ENCODE measurements at places on chromosomes 4 and X.

DNA sequence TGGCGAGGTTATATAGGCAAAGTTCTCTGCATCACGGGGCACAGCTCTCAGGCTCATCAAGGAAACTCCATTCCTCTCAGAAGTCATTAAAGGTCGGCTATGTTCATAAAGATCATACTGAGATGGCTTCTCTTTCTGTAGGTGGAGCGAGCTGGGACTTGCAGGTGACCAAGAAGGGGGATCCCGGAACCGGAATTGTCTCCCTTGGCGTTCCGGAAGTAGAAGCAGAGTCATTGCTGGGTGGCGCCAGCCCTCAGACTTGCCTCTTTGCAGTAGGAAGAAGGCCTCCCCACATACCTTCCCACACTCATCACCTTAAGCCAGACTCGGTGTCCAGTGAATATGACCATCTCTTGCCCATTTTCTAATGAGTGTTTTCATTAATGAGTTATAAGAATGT is 17.9 kb upstream of the HPGD start:
- DNase-seq, result no peak

GRCh38 chr4:112552668-112553067 is 36.7 kb upstream of the NEUROG2 start:
- no peak for DNase-seq

DNA sequence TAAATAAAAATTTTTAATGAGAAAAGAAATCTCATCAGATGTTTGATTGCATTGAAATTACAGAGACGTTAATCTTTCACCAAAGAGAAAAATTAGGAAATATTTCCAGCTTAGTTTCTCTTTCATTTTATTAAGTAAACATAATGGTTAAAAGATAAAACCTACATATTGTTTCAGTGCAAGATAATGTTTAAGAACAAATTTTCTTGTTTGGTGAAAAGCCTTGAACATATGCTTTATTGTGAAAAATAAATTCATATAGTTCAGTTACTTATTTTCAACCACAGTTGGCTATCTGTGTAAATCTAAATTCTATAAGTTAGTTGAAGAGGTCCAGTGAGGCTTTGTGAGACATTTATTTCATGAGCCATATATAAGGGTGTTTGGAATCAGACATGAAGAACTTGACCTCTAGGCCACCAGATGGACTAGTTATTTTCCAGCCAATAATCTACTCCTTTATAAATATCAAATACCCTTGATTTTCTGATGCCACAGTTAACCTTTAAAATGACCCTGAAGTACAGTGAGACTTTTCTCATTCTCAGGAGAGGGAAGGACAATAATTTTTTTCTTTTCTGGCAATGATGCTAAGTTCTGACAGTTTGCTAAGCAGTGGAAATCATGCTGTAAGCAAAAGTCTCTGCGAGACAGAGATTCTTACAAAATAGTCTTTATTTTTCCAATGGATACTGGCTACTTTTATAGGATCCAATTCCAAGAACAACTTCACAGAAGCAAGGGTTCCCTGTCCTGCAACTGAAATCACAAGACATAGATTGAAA is 2.5 kb downstream of the ARSJ start:
- no peak for DNase-seq

DNA sequence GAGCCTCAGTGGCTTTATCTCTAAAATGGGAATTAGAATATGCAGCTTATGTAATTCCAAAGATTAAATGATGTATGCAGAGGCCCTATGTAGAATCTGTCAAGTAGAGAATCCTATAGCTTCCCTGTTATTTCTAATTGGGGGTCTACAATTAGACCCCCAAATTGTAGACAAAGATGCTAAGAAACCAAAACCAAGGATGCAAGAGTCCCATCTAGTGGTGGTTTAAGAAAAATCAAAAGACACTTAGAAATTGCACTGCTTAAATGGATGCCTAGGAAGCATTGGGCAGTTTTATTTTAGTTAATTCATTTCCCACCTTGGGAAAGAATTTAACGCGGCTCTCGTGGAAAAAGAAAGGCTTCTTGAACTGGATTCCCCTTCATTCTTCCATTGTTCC is 115.2 kb downstream of the GABRA2 start:
- DNase-seq, result no peak

- DNase-seq, result no peak
Observed at GRCh38 chrX:57282568-57282967, 3.9 kb upstream of the FAAH2 start.

GRCh38 chrX:39477762-39478120 is 620.0 kb downstream of the BCOR start:
- no peak for DNase-seq

DNA sequence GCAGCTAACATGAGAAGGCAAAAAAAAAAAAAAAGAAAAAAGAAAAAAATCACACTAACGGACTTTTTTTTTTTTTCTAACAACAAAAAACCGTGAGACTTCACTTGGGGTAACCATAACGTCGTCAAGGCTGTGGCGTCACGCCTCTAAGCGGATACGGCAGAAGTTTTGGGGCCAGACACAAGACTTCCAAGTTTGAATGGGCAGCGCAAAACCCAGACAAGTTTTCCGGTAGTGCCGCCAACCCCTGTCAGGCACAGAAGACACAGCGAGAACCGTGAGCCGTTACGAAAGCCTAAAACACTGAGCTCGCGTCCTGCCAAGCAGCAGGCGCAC is 556 bp upstream of the SMARCA5 start:
- no peak for DNase-seq

DNA sequence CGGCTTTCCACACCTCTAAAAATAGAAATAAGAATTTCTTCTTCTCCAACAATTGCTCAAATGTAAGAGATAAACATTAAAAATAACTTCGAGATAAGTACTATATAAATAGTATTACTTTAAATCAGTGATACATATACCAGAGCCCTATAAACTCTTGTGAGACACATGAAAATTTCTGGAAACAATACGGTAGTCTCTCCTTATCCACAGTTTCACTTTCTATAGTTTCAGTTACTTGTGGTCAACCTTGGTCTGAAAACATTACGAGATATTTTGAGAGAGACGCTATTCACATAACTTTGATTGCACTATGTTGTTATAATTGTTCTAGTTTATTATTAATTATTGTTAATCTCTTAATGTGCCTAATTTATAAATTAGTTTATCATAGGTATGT is 101.5 kb upstream of the CXXC4 start:
- DNase-seq, result no peak

- no peak for DNase-seq
Observed at GRCh38 chr4:119041951-119042560, 93.6 kb upstream of the MYOZ2 start.

- DNase-seq, result no peak
Observed at GRCh38 chr4:123444290-123444731, 47.7 kb downstream of the SPRY1 start.

DNA sequence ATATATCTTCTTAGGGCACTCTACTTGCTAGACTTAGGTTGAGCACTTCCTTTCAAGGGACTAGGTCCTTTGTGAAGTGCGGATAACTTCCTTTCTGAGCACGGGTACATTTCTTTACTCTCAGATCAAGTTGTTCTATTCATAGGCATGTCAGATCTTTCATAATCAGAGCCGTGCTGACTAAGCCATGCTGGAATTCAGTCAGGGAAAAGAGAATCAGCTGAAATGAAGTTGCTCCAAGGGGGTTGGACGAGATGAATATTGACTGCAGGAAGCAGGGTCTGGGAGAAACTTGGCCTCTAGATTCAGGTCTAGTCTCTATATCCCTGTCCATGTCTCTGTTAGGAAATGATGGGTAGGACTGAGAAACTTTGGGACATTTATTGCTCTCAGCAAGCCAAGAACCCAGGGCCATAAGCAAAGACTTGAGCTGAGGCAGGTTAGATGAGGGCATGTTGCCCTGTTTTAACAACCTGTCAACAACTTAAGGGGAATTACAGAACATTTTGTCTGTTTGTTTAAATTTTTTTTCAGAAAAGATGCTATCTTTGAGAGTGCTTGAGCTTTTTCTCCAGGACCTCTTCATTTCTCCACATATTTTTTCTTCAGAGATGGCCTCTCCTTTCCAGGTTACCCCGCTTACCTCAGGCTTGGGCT is 28.3 kb downstream of the AREG start:
- DNase-seq, result no peak

- DNase-seq, result no peak
Observed at GRCh38 chr4:37392521-37393255, 148.1 kb downstream of the NWD2 start.

GRCh38 chr4:687048-687970 is 1.6 kb downstream of the SLC49A3 start:
- DNase-seq, result no peak

GRCh38 chrX:151488677-151489076 is 74.8 kb upstream of the PASD1 start:
- no peak for DNase-seq

Data from esophagus squamous epithelium (tissue), 5 donors.